IPS DF 6.9 (cell line): ENCODE measurements at places on chromosomes 12 and 14.

- no peak for DNase-seq
Measured at GRCh38 chr12:77679686-77680085, 151.0 kb upstream of the NAV3 start.

DNA sequence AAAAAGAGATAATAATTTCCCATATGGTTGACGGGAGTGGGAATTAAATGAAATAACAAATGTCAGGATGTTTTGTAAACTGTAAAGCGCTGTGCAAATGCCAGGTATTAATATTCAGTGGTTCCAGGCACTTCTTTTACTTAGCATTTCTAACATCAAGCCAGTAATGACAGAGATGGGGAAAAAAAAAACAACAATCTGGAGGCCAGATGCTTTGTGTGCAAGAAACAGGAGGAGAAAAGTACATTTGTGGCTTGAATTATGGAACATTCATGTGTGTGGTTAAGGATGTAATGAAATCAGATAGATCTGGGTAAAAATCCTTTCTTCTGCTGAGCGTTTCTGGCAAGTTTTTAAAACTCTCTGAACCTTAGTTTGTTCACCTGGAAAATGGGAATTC, 509.6 kb downstream of the FUT8 start:
- no peak for DNase-seq

GRCh38 chr14:35365130-35366055, 39.2 kb downstream of the NFKBIA start:
- no peak for DNase-seq

GRCh38 chr12:17357396-17357795, 732.6 kb downstream of the RERGL start:
- no peak for DNase-seq

DNA sequence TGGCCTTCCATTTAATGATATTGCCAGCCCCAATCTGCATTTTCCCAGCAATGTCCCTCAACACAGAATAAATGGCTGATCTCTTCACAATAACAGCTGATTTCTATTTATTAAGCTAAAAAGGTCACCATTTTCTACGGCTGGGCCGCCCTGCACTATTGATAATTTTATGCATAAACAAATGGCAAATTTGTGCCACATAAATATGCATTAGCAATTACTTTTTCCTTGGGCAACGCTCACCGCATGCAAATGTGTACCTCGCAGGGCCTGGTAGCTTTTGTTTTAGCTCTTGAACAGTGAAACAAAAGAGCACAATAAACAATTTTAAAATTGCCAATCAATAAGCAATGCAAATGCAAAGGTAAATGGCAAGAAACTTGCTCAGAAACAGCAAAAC, 331.9 kb upstream of the SOX5 start:
- DNase-seq: no peak

GRCh38 chr14:39107591-39107996, 4.6 kb upstream of the SEC23A start:
- no peak for DNase-seq

GRCh38 chr12:40188558-40189320, 36.1 kb upstream of the LRRK2 start:
- no peak for DNase-seq

GRCh38 chr12:123131879-123132402, 18.9 kb downstream of the PITPNM2 start:
- DNase-seq: no peak

DNA sequence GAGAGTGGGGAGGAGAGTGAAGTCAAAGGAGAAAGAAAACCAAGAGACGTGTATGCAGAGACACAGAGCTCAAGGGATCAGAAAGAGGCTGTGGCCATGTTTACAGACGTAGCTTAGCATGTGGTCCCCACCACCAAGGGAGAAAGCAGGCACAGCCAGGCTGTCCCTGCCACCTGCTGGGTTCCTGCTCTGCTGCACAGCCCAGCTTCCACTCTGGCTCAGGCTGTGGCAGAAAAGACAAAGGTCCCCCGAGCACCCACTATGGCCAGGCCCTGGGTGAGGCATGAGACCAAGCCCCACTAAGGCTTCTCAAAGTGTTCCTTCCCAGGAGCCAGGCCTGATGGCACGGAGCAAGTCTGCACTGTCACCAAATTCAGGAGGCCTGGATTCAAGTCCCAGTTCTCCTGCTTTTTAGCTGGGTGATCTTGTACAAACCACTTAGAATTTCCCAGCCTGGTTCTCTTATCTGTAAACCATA, 25.9 kb upstream of the COL2A1 start:
- no peak for DNase-seq

DNA sequence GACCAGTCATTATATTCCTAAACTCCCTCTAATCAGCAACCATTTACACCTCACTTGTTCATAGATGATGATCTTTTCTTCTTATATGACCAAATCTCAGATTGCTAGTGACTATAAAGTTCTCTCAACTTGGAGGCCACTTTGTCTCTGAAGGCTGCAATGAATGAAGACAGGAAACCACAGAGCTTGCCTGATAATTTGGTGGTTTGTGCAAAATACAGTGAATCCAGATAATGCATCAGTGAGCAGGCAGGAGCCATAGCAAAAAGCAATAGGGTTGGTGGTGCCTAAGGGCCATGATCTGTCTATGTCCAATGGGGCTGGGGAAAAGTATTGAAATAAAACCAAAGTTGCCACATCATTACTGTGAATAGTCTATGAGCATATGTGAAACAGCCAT, 123.8 kb upstream of the LRFN5 start:
- no peak for DNase-seq

- DNase-seq: no peak
Measured at GRCh38 chr14:72254937-72255472, 322.8 kb downstream of the RGS6 start.

DNA sequence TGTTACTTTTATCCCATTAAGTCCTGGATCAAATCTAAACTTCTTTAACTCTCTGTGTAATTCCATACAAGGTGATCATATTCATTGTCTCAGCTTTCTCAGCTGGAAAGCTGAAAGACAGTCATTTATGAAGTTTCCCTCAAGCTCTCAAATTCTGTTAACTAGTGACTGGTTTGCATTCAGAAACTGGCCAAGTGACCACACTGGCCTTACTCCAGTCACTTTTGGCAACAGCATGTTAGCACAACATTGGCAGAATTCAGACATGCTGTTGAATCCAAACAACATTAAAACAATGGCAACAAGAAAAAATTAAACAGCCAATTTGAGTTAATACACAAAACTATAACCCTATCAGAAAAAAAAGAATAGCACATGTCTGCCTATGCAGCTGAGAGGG, 343.3 kb downstream of the MDGA2 start:
- DNase-seq: no peak

DNA sequence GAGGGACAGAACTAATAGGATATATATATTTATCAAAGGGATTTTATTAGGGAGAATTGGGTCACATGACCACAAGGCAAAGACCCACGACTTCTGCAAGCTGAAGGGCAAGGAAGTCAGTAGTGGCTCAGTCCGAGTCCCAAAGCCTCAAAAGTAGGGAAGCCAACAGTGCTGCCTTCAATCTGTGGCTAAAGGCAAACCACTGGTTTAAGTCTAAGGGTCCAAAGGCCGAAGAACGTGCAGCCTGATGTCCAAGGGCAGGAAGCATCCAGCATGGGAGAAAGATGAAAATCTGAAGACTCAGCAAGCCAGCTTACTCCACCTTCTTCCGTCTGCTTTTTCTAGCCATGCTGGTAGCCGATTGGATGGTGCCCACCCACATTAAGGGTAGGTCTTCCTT, 157.9 kb upstream of the CRY1 start:
- no peak for DNase-seq

GRCh38 chr14:100834794-100835547, 9.1 kb downstream of the MEG3 start:
- no peak for DNase-seq

- no peak for DNase-seq
Measured at GRCh38 chr14:101064121-101064661, 160.7 kb upstream of the RTL1 start.

DNA sequence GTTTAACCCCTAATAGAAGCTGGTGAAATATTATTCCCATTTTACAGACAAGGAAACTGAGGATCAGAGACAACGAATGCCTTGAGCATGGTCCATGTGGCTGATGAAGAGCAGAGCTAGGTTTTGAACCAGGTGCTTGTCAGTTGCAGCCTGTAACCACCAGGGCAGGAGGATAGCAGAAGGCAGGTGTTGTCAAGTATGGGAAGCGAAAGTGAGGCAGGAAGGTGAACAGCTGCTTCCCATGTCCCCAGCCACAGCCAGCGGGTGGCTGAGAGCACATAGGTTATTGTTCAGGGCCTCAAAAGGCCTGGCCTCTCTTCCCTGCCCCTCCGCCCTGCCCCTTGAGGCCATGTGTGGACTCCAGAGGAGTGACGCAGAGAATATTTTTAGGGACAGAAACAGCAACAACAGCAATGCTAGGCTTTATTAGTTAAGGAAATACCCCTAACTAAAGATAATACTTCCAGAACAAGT, 39.6 kb downstream of the IQSEC3 start:
- no peak for DNase-seq

GRCh38 chr14:74616507-74616906, 4.5 kb upstream of the LTBP2 start:
- no peak for DNase-seq

DNA sequence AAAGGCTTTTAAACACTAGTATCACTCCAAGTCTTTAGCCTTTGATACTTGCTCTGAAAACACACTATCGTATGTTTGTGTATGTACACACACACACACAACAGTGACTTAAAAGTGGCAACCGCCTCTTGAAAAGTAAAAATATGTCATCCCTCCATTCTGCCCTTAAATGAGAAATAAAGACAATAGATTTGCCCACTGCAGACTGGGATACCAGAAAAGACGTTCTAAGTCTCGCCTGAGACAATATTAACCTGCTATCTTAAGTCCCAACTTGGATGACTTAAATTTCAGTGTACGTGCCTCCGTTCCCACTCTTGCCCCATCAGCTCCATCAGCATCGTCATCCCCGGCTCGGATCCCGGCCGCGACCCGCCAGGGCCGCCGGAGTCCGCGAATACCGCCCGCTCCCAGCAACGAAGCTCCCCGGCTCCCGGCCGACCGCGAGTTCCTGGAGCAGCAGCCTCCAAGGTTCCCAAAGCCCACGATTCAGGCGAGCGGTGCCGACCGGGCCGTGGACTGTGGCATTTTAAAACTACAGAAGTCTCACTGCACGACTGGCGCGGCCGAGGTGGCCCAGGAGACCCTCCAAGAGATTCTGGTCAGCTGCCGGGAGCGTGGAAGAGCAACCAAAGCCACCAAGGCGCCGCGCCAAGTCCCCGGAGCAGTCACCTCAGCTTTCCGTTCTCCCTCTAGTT, 2.8 kb upstream of the ARID2 start:
- DNase-seq: no peak

DNA sequence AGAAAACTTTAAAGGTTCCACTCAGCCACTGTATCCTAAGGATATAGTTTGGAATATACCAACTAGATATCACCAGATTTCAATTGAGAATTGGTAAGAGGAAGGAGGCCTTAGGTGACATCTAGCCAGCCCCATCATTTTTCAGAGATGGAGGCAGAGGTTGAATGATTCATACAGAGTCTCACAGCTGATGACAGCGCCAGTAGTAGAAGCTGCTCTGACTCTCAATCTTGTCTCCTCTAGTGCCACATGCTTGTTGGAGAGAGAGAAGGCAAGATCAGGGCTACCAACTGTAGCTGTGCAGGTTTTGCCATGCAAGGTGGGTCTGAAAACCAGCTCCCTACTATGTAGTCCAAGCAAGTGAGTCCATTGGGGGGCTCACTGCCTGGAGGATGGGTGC, 6.1 kb downstream of the FRMD6 start:
- no peak for DNase-seq

GRCh38 chr12:53516758-53517455, 9.6 kb upstream of the NPFF start:
- no peak for DNase-seq

DNA sequence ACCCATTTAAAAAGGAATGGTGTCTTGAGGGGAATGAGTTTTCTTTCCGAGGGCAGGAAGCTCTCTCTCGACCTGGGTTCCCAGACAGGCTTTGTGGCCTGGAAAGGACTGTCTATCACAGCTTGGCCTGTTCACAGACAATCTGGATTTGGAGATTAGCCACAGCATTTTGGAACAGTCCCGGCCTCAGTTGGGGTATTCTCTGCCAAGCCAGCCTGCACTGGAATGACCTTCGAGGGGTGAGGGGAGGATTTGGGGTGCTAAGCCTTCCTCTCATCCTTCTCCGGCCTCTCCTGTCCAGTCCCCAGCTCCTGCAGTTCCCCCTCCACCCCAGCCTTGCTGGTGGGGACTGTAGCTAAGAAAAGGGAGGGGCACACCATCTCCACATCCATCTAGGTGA, 13.0 kb downstream of the TBX5 start:
- no peak for DNase-seq

DNA sequence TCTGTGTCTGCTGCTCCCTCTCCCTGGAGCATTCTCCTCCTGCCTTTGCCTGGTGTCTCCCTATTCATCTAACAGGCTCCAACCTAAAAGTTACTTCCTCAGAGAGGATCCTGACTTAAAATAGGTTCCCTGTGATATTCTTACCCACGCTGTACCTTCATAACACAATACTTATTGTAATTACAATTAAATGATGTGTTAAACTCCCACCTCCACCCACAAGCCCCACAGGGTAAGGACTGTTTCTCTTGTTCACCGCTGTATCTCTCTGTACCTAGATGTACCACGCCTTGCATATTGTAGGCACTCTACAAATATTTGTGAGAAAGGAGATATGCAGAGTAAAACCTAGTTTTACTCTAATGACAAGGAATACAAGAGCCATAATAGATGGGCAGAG, 5.0 kb downstream of the HEBP1 start:
- no peak for DNase-seq

- no peak for DNase-seq
Measured at GRCh38 chr14:81095539-81095938, 125.2 kb downstream of the GTF2A1 start.

DNA sequence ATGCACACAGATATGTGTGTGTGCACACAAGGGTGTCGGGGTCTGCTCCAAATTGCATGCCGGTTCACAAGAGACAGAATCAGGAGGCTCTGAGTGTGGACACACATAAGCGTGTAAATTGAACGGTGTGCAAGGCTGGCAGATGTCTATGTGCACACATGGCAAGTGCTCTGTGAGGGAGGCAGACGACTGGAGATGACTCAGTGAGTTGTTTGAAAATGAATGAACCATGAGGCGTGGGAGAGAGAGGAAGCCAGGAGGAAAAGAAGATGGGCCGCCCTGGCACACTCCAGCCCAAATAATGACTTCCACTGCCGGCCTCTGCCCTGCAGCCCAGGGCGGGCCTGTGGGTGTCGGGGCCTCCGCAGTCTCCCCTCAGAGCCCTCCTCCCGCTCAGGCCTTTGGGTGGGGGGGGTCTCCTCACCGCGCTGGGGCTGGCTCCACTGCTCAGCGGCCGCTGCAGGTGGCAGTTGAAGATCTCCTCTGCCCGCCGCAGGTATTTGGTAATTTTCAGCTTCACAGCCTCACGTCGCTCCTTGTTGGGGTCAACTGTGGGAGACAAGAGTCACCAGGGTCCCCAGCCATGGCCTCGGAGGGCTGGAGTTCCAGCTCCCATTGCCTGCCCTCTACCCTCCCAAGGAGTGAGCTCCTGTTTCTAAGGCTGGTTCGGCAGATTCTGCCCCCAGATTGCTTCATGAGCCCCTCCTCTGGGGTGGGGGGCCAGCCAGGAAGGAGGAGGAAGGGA, 3.5 kb downstream of the RPS6KL1 start:
- DNase-seq: no peak
